ENCODE measurements at places on chromosomes 1 and 21.

GRCh38 chr1:197774466-197775281, 606 bp downstream of the DENND1B start:
- peak; percentile 26 for DNase-seq

DNA sequence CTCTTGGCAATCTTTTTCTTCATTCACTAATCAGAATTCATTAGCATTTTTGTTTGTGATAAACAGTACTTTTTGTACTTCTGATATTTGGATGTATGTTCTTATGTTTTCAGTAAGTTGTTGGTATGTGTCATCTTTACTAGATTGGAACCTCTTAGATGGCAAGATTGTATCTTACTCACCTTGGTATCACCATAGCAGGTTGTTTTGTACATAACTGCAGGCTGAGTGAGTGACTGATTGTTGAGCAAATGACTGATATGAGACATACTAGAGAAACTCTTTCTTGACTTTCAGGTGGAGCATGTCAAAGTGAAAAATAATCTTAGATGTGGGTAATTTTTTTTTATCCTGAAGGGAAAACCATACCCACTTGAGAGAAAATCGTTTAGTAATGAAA, 173.7 kb downstream of the CLEC20A start:
- no peak for DNase-seq

DNA sequence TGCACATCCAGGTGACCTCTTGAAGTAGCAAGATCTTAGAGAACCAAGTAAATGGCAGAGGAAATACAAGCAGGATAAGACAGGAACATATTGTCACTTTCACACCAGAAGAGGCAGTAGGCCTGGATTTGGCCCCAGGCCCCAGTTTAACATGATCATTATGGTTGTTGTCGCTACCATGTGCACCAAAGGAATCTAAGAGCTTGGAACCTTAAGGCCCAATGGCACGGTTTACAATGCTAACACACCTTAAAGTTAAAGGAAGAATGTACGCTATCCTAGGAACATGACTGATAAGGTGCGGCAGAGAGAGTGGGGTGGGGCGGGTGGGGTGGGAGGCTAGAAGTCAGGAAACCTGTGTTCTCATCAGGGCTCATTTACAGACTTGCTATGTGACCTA, 147.5 kb downstream of the ROR1 start:
- no peak for DNase-seq

- no peak for DNase-seq
Measured at GRCh38 chr1:150552911-150553289, 3.7 kb downstream of the ADAMTSL4 start.

GRCh38 chr1:65471213-65471833, 50.9 kb downstream of the LEPR start:
- no peak for DNase-seq

- no peak for DNase-seq
Measured at GRCh38 chr21:41761934-41762635, 4.8 kb downstream of the RIPK4 start.

DNA sequence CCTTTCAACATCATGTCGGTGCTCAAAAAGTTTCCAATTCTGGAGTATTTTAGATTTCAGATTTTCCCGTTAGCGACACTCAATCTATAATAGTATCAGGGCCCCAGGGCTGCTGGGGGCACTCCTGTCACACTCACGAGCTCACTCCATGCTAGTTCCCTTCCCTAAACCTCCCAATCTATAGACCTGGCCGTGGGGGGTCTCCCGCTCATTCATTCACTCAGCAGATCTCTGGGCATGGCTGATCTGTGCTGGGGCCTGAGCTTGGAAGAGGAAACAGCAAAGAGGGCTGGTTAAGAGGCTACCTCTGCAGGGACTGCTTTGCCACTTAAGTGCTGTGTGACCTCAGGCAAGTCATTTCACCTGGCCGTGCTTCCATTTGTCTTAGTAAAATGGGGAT, 46.8 kb upstream of the LAPTM5 start:
- no peak for DNase-seq

DNA sequence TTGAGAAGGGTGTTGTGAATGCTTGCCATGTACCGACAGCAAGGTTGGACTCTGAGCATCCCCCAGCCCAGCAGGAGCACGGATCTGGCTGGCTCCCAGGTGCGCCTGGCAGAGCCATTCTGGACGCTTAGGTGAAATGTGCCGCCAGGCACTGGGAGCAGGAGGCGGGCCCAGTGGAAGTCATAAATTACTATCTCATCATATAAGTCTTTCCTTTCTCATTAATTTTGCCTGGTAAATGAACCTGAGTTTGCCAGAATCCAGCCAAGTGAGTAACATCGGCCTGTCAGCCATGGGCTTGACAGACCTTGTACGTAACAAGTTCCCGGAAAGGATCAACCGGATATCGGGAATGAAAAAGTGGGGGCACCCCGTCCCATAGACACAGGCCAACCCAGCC, 179.5 kb upstream of the ARHGEF16 start:
- no peak for DNase-seq

DNA sequence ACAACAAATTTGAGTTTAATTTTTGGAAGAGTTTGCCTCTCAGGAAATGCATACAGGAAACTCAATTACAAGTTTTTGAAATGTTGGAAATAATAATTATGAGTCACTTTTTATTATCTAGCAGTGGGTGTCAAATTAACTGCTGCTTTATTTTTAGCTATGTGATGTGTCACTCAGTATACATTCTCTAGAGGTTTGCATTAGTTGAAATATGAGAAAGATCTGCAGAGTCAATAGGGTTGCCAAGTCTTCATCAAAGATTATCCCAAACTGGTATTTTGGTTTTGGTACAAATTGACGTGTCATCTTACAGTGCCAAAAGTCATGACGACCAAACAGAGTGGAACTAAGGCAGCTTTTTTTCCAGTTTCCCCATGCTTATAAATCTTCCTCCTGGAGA, 54.3 kb upstream of the DIPK1A start:
- DNase-seq: no peak

GRCh38 chr1:176364236-176364905, 98.6 kb upstream of the PAPPA2 start:
- DNase-seq: no peak

DNA sequence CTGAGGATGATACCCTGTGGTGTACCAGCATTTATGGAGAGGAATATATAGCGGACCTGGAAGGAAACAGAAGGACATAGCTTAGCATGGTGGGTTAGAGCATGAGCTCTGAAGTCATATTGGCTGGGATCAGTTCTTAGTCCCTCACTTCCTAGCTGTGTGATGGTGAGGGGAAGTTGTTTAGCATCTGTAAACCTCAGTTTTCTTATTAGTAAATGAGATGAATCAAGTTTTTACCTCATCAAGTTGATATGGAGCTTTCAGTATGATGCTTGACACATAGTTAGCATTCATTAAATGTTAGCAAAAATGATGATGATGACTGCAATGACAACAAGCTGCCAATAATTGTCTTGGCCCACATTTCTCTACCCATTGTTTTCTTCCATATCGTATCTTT, 84.8 kb downstream of the NEK7 start:
- no peak for DNase-seq

DNA sequence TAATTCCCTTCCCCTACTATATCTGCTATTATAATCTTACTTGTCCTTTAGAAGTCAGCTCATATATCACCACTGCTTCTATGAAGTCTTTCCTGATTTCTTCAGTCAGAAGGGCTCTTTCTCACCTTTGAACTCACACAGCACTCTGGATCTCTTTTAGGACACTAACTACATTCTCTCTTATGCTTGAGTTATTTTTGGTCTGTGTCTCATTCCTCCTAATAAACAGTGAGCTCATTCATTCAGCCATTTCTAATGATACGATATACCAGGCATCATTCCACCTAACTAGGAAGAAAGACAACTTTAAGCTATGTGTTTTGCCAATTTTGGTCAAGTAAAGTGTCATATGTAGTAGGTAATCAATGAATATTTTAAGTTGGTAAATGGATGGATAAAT, 1.2 kb upstream of the STYXL2 start:
- DNase-seq: no peak

- DNase-seq: no peak
Measured at GRCh38 chr1:247638781-247639180, 33.4 kb downstream of the OR2G3 start.

DNA sequence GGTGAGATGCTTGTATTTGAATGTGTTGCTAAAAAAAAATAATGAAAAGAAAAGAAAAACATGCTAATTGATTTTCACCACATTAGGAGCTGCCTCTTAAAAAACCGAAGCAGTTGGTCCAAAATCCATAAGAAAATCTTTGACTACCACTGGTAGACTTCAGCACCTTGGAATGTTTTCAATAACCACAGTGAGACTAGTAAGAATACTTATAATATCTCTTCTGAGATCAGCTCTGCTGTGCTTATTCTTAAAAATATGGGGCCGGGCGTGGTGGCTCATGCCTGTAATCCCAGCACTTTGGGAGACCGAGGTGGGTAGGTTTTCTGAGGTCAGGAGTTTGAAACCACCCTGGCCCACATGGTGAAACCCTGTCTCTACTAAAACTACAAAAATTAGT, 15.1 kb downstream of the NFYC start:
- no peak for DNase-seq

DNA sequence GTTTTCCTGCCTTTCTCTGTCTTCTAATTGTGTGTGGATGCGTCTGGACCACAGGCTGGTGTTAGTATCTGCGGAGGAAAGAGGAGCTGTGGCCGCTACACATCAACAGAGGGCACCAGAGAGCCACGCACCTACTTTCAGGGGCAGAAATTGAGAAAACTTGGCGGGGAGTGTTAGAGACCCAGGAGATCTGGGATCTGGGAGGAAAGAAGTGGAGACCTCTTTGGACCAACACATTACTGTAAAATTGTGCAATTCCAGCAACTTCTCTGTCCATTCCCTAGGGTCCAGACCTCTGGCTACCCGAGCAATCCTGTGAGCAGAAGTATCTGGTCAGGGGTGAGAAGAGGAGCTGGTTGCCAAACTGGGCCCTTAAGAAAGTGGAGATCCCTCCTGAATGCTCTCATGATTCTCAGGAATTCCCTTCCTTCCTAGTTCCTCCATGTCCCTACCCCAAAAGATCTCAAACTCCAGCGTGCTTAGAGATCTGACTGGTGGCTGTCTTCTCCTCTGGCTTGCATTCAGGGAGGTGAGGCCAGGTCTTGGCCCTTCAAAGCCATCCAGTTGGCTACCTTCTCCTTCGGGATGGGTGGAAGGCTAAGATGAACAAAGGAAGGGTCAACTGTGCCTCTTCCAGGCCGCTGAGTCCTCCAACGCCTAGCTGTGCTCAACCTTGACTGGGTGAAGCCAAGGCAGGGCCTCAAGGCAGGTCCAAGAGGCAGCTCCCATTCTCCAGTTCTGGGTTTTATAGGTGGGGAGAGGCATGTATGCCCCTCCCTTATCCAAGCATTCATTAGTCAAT, 1.2 kb upstream of the KIRREL1 start:
- peak; percentile 6 for DNase-seq

GRCh38 chr1:84719543-84720217, 29.4 kb upstream of the SSX2IP start:
- no peak for DNase-seq

- DNase-seq: peak; percentile 66
Measured at GRCh38 chr1:206579747-206580437, 32.4 kb downstream of the EIF2D start.

DNA sequence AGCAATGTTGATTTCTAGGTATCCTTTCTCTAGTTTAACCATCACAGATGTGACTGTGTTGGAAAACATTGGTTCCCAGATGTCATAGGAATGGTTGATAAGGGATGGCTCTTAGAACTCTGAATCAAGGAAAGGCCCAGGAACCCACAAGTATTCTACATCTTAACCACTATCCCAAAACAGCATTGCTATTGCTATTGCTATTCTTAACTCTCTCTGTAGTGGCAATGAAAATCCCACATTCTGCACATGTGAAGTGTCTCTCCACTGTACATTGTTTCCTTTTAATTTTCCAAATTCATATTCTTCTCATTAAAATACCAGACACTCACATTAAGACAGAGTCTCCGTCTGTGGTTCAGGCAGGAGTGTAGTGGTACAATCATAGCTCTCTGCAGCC, 420.4 kb upstream of the RUNX1 start:
- no peak for DNase-seq

DNA sequence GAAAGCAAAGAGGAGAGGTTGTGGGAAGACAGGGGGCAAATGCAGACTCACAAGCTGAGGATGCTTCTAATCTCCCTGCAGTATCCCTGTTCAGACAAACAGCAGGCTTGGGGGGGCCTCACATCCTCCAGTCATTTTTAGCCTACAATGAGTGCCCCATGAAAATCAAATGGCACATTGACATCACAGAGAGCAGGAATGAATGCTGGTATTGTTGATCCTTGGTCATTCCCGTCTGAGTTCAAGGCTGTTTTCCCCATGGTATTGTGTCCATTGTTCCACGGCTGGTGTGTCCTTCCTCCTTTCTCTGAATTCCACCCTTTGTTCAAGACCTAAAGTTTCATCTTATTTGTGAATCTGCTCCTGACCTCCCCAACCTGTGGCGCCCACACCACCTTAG, 545.6 kb downstream of the AJAP1 start:
- no peak for DNase-seq

DNA sequence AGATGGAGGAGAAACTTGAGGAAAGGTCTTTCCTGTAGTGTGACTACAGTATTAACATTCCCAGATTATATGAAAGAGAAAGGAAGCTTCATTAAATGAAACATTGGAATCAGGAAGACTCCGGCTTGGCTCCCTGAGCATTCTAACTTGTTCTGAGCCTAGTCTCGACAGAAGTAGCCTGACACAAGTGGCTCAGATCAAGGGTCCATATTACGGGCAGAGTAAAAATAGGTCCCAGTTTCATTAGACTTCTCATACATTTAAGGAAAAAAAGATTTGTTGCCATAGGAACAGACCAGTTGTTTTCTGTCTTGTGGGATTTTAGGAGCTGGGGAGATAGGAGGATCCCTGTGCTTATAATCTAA, 12.8 kb downstream of the SMAP2 start:
- DNase-seq: no peak

- DNase-seq: no peak
Measured at GRCh38 chr1:3130268-3130667, 61.3 kb downstream of the PRDM16 start.

GRCh38 chr1:68470388-68470970, 20.7 kb upstream of the RPE65 start:
- no peak for DNase-seq

GRCh38 chr1:22721122-22721873, 10.7 kb downstream of the EPHB2 start:
- DNase-seq: no peak

All from T-helper 1 cell (primary cell).